CD4-positive, alpha-beta T cell treated with Interleukin-6 at 100 ng/mL for 8 hours (primary cell): ENCODE measurements at places on chromosomes 2 and 18.

GRCh38 chr18:5543036-5543680 is 639 bp downstream of the EPB41L3 start:
- DNase-seq: no peak

GRCh38 chr2:6627316-6627715 is 238.4 kb downstream of the CMPK2 start:
- no peak for DNase-seq

- peak; percentile 66 for DNase-seq
These were observed 12.2 kb downstream of the ARPC2 start for GRCh38 chr2:218229239-218229638.

- DNase-seq: no peak
These were observed 6.1 kb downstream of the ERFE start for GRCh38 chr2:238164906-238165287.

GRCh38 chr18:76452357-76452756 is 42.7 kb downstream of the ZNF516 start:
- DNase-seq: no peak

GRCh38 chr2:36490749-36491148 is 107.2 kb downstream of the FEZ2 start:
- no peak for DNase-seq

DNA sequence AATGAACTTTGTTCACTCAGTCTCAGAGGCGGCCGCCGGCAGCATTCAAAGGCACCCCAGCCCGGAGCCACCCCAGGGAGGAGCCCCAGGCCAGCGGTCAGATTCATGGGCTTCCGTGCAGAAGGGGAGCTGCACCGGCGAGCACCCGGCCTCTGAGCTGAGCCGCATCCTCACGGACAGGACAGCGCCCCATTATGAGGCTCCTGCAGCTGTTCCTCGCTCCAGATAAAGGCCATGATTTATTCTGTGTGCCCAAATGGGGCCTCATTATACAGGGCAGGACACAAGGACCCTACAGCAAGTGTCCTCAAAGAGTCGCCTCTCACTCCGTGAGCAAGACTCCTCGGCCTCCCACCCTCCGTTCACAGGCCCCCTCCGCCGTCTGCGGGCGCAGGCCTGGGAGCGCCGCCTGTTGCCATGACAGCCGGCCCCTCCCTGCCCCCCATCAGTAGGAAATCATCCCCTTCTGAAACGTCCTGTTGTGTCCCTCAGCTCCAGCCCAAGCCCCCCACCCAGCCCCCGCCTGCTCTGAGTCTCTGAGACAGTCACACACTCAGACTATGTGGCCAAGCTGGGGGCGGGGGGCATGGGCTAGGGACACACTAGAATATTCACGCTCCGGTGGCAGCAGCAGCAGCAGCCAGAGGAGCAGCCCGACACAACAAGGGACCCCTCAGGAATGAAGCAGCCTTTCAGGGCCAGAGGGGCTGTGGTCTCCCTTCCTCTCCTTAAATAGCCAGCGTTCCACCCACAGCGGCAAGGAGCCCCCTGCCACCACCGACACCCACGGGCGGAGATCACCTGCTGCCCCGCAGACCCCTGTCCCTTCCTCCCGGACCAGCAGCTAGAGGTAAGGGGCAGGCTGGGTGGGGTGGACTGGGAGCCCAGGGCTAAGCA is at the start of gene GPR17:
GPR17 (plus strand) TSS at position 759 of the 897 bp plus-strand sequence. CDS start 4,583 bp downstream, outside the sequence.
- no peak for DNase-seq

DNA sequence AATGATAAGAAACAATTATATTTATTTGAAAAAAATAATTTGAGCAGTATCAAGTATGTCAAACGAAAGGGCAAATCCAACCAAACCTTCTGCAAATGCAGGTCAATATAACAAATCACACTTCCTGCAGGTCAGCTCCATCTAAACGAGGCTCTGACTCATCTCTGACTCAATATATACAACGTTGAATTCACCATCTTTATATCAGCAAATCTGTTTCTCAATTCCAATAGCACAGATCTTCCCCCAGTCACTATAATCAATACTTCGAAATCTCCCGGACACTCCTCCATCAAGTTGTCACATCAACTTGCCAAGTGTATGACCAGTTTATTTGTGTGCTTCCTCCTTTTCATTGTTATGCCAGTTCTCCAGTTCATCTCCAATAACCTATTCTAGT is 388.9 kb downstream of the ZEB2 start:
- no peak for DNase-seq

GRCh38 chr2:38185012-38185491 is 109.1 kb upstream of the CYP1B1 start:
- no peak for DNase-seq

GRCh38 chr2:238441262-238442114 is 14.8 kb downstream of the ASB1 start:
- DNase-seq: no peak

DNA sequence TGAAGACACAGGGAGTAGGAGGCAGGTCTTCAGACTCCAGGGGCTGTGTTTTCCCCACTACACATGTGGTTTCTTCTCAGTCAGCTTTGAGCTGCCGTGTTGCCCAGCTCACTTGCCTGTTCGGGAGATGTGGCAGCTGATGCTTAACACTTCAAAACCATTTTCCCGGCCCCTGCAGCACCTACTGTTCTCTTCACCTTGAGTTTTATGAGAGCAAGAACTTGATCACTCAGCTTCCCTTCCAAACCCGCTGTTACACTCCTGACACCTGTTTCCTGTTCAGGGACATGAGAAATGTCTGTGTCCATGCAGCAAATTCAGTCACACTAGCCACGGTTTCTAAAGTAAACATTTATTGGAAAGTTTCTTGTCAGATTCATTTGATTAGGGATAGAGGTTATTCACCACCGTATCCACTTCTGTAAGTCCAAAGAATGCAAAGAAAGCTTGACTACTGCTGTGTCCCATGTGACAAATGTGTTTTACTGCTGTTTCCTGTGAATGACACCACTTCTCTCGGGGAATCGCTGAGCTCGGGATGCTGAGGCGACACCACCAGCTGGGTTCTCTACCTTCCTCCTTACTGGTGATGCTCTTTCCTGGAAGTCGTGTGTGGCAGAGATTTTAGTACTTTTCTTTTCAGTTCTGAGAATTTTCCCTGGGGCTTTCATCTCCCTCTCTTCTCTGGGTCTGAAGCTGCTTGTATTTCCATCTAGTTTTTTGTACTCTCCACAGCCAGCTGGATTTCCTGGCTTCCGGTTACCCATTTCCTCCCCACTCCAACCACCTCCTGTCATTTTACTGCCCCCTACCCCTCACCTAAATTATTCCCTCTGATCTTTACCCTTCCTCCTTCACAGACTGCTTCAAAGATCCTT is 91.7 kb downstream of the KLF7 start:
- DNase-seq: peak; percentile 7

GRCh38 chr2:55620123-55620779 is 2.8 kb upstream of the PPP4R3B start:
- DNase-seq: no peak
